ENCODE measurements at places on chromosomes 7 and 10. TPM values are rescaled to one million over a fixed set of nuclear protein-coding genes. Genes with fewer than 3 reads are reported as not detected.
A peak's percentile ranks its signal among the peaks of the same experiment; 100 is the strongest.

TRIL gene
- 1.2 TPM for polyA plus RNA-seq

FGFR2 gene
- polyA plus RNA-seq = 41.3 TPM

MYL10 gene
- polyA plus RNA-seq = 1.2 TPM

GRCh38 chr10:115727129-115727528, 545.9 kb downstream of the GFRA1 start:
- no peak for DNase-seq

- no peak for DNase-seq
These were observed 906.9 kb downstream of the CCSER2 start for GRCh38 chr10:85235258-85235657.

DNA sequence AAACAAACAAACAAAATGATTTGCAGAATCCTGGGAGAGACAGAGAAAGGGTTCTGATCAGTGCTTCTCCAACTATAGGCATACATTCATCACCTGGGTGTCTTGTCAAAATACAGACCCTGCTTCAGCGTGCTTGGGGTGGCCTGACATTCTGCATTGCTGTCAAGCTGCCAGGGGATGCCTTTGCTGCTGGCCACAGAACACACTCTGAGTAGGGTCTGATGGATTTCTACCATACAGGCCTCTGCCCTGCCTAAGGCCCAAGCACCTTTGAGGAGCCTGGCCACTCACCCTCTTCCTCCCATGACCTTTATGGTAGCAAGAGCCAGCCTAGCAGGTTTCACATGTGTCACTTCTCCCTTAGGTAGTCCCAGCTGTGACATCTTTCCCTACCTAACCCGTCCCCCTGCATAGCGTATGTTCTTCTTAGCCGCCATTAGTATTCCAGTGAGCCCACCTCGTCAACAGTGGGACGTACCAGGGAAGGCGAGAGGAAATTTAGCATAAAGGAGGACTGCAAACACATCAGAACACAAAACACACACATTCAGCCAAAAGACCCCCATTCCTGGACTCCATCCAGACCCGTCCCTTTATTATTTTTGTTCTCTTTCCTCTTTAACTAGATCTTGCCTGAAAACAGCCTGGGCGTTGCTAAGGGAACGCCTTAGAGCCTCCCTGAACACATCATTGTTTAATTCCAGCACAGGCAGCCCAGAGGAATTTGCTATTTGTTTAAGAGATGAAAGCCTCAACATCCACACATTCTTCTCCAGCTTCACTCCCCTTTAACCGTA, 43.9 kb upstream of the PODXL start:
- no peak for DNase-seq

DNA sequence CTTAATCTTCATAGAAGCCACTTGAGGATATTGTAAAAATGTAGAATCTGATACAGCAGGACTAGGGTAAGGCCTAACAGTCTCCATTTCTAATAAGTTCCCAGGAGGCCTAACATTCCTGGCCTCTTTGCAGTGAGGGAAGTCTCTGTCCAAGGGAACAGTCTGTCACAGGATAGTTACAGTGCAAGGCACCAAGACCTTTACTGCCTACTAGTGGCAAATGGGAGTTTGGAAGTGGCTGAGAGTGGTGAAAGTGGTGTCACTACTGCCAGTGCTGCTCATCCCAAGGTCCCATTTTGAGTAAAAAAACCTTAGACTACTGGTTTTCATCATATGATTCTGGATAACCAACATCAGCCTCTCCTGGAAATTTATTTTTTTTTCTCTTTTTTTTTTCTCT, 619.5 kb upstream of the SEMA3D start:
- no peak for DNase-seq

DNA sequence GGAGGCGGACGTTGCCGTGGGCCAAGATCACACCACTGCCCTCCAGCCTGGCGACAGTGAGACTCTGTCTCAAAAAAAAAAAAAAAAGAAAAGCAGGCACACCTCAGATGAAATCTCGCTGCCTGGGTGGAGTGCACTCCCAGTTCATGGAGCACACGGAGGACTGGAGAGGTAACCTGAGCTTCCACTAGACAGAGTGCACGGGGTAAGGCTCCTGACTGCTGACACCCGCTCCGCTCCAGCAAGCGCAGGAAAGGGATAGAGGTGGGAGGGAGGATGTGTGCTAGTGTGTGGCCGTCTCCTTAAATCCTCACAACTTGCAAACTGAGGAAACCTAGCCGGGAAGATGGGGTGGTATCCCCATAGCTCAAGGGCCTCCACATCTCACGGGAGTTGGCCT, 50.8 kb downstream of the FAM53B start:
- DNase-seq = no peak

GRCh38 chr7:16710651-16711050, 42.9 kb upstream of the TSPAN13 start:
- DNase-seq = no peak

GRCh38 chr10:60246382-60246781, 143.3 kb downstream of the ANK3 start:
- no peak for DNase-seq

DNA sequence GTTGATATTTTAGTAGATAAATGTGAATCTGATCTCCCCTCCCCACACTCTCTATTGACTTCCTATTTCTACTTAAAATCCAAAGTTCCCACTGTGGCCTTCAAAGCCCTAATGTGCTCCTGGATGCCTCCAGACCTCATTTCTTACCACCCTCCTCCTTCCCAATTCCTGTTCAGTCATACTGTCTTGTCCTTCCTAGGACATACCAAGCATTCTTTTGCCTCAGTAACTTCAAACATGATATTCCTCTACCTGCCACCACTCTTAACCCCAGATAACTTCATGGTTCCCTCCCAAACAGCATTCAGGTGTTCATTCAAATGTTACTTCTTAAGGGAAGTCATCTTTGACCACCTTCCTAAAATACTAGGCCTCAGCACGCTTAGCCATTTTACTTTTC, 34.2 kb upstream of the FAM221A start:
- no peak for DNase-seq

- peak; percentile 34 for DNase-seq
These were observed 3.2 kb downstream of the AKR1B15 start for GRCh38 chr7:134552105-134552504.

- DNase-seq = peak; percentile 81
These were observed at the start of gene PLA2G12B for GRCh38 chr10:72954596-72955554. PLA2G12B (minus strand) TSS chr10:72954806; CDS start chr10:72954685, 121 bp downstream.

DNA sequence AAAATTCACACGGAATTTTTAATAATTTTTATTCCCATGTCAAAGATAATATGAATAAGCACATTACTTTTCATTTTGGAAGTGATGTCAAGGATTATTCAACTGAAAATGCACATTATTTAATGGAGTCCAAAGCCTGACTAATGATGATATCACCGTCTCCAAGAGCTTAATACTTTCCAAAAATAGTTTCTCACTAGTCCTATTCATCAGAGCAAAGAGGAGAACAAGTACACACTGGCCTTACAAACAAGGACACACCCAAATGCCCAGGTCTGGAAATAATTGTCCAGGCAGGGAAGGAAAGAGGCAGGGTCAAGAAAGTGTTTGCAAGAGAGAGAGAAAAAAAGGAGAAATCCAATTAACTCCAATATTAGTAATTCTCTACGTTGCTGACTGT, 216.8 kb upstream of the CCDC6 start:
- DNase-seq = no peak

- no peak for DNase-seq
These were observed 69.2 kb downstream of the GNA12 start for GRCh38 chr7:2774935-2775334.

DNA sequence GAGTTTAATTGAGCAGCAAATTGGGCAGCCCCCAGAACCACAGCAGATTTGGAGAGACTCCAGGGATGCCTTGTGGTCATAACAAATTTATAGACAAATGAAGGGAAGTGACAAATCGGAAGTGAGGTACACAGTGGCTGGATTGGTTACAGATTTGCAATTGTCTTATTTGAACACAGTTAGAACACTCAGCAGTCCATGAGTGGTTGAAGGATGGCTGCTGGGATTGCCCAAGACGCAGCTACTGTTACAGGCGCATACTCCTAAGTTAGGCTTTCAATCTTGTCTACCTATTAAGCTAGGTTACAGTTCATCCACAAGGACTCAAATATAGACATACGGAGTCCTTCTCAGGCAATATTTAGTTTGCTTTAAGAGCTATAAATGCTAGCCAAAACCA, 7.4 kb downstream of the ACADSB start:
- DNase-seq = no peak

GRCh38 chr10:119693262-119693957, 32.4 kb upstream of the INPP5F start:
- DNase-seq = no peak

DNA sequence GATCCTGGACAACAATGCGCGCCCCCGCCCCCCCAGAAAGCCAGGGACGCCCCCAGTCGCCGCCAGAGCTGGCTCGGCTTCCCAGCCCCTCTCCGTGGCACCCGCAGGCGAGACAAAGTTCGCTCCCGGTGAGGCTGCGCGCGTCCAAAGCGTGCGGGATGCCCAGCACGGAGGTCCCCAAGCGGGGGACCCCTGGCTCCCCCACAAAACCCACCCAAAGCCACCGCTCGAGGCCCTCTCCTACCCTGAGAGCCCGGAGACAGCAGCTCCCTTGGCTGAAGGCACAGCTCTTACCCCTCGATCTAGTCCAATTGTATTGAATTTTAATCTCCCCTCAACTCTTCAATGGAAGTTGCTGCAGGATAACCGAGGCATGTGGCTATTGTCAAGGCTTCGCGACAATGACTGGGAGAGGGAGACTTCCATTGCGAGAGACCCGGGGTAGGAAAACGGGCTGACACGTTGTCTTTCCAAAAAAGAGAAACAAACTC, 305.3 kb downstream of the PRPF18 start:
- DNase-seq = no peak

GRCh38 chr10:104317726-104318299, 20.5 kb downstream of the ITPRIP start:
- DNase-seq = no peak

DNA sequence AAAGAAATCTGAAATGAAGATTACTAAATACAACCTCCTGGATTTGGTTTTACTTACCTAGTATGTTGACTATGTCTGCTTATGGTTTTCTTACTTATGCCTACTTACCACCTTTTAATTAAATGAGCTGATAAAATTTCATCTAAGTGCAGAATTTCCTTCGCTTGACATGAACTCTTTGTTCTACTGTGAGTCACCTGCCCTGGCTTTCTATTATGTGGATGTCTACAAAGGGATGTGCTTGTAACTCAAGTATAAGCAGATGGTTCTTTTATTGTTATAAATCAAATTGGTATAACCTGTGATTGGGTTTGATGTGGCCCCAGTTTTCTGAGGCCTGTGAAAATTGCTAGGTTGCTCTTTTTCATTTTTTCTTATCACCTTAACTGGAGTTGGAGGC, 389.1 kb upstream of the ANKRD30A start:
- DNase-seq = no peak

DNA sequence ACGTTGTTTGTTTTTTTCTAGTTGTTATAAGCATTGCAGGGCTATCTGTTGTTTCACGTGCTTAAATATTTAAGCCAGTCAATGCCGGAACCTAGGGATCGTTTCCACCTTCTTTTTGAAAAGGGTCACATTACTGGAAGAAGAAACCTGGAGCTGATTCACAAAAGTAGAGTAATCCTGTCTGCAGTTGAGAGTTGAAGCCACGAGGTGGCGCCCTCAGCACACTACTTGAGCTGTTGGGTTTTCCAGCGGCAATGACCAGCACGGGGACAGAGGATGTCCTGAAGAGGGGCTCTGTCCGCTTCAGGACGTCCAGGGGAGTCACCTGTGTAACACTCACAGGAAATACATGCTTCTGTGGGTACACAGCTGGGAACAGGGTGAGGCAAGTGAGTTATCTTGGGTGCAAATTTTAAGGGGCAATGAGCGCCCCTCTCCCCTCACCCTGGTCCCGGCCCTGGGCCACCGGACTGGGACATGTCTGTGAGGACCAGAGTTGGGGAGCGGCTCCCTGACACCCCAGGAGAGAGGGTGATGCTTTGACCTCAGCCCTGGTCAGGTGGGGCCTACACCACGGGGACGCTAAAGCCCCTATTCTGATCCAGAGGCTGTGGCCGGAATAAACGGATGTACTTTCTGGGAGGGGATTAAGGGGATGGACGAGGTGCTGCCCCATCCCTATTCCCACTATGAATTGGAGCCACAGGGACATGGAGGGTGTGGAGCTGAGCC, 26.3 kb upstream of the WDFY4 start:
- DNase-seq = peak; percentile 86

DNA sequence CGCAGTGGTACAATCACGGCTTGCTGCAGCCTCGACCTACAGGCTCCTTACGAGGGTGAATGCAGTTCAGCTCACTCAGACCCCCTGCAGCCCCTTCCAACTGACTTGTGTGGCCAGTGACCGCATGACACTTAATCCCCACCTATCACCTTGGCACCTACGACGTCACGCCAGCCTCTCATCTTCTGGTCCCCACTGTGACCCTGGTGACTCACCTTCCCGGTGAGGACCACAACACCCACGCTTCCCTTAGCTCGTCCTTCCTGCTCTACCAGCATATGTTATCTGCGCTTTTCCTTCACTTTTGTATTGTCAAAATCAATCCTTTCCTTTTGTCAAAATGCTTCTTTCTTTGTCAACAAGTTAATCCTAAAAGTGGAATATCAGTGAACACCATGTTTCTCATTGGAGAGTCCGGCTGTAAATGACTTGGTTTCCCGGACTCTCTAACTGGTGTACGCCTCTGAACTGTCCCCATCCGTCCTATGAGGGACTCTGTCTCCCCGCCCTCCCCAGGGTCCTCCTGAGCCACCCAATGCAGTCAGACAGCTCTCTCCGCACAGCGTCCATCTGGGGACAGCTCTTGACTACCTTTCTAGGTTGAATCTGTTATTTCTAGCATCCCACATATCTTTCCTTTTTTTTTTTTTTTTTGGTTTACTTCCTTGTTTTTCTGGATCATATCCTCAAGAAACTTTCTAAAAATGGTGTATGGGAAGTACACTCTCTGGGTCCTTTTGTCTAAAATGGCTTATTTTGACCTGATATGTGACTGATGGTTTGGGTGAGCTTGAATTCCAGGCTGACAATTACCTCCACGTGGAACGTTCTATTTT, 37.3 kb downstream of the CFAP46 start:
- no peak for DNase-seq

- DNase-seq = no peak
These were observed 17.1 kb downstream of the IKZF1 start for GRCh38 chr7:50321487-50322067.

- DNase-seq = no peak
These were observed 2.8 kb downstream of the COPS6 start for GRCh38 chr7:100091411-100092181.

DNA sequence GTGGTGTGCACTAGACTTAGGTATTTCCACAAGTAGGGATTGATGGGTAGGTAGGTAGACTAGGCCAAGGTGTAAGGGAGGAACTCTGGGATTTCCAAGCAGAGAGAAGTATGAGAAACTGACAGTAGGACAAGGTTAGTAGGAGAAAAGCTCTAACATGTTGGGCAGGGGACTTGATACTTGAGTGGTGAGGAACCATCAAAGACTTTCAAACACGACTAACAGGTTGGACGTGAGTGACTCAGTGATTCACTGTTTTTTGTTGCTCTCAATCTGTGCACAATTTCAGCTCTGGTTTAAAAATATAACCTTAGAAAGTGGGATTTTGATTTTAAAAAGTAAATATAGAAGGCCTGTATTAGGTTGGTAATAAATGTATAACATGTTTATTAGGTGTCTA, 44.4 kb downstream of the KLHDC10 start:
- no peak for DNase-seq

- no peak for DNase-seq
These were observed 5.5 kb upstream of the GDF10 start for GRCh38 chr10:47294501-47294900.

- no peak for DNase-seq
These were observed 1.3 kb downstream of the HOXA7 start for GRCh38 chr7:27154901-27155815.

GRCh38 chr10:67864607-67865371, 19.7 kb upstream of the SIRT1 start:
- DNase-seq = no peak
